ENCODE measurements at places on chromosomes 5 and 9. TPM values are rescaled to one million over a fixed set of nuclear protein-coding genes. Genes with fewer than 3 reads are reported as not detected.

DNA sequence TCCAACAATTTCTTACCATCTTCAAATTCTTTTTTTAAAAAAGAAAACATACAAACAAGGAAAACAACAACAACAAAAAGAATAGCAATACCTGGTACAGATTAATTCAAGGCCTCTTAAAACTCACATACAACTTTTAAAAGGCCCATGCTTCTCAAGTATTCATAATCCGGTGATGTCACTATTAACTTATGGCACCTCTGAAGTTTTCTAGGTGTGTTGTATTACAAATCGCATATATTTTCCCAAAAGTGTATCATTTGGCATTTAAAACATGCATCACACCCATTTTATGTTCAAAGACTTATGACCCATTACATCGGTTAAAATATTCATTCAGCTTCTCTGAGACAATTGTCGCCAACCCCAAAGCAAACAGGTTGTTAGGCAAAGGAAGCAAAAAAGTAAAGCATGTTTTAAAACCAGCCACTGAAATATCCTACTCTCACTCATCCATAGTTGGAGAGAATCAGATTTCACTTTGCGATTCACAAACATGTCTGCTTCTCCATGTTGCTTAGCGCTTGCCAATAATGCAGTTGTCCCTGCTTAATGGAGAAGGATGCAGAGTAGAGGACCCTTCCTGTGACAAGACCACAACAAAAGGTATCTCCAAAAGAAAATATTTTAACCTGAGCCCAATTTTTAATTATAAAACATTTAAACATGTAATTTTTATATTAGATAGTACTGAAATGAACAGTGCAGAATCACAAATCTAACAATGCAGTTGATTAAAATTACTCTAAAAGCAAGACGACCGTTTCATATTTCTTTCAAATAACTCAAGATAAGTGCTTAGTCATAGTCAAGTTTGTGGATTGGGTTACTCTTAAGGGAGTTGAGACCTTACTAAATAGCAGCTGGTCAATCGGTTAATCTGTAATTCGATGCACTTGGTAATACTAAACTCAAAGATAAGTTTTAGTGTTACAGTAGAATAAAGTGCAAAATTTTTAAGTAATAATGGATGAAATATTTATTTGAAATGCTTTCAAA lies 1.6 kb downstream of the SKP1 start:
- peak; percentile 62 for DNase-seq

- DNase-seq = peak; percentile 22
Measured at GRCh38 chr5:6649186-6649585, 15.9 kb downstream of the SRD5A1 start.

The FKTN gene
- 44.0 TPM for total RNA-seq

DNA sequence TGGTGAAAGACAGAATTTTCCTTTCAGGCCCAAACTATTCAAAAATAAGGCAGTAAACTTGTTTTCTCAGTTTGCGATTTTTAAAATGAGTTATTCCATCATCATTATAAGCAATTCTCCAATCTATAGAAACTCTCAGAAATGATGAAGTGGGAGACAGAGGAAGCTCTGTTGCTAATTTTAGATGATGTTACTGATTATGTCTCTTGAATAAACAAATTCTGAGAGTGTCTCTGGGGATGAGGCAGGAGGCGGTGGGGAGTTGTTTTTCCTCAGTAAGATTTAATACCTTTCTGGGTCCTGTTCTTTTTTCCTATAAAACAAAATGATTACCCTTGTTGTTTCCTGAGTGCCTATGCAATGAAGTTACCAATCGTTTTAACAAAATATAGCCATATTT lies 43.9 kb upstream of the TEX48 start:
- no peak for DNase-seq

- no peak for DNase-seq
Measured at GRCh38 chr9:17816431-17817027, 237.7 kb downstream of the SH3GL2 start.

The GAPT gene
- total RNA-seq = not detected

DNA sequence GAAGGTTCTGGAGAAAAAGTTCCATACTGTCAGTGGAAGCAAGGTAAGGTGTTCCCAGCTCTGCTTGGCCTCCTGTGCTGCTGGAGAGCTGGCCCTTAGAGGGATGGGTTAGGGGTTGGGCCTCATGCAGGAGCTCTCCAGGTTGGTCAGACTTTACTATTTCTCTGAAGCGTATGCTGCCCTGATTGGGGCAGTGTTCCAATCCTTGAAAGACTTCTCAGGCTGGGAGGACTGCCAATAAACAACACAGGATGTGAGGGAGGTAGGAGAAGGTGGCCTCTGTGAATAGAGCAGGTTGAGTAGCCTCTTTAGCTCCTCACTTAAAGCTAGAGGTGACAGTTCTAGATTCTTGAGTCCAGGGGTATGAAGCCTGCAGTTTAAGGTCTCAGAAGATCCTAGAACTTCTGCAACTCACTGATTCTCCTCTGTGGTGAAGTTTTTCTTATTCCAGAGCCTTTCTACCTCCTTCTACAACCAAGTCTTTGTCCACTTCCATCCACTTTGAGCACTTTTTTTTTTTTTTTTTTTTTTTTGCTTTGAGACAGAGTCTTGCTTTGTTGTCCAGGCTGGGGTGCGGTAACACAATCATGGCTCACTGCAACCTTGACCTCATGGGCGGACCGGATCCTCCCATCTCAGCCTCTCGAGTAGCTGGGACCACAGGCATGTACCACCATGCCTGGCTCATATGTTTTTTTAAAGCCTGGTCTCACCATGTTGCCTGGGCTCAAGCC lies 3.0 kb downstream of the HNRNPAB start:
- peak; percentile 43 for DNase-seq

DNA sequence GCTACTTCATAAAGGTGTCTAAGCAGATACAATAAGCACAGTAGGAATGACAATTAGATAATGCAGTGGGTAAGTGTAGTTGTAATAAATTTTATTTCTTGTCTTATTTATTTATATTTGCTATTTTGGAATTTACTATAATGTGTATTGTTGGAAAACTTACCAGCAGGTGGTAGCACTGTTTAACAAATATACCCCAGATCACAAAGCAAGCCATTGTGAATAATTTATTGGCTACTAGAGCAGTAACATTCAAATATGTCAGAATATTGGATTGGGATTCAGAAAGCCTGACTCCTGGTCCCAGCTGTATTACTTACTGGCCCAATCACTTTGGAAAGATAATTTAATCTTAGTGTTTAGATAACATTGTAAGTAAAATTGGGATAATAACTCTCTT lies 78.0 kb downstream of the ISOC1 start:
- peak; percentile 28 for DNase-seq

Measured in fibroblast of villous mesenchyme (primary cell).